Choroid plexus epithelial cell (primary cell): ENCODE measurements at places on chromosomes 7 and 10.

DNA sequence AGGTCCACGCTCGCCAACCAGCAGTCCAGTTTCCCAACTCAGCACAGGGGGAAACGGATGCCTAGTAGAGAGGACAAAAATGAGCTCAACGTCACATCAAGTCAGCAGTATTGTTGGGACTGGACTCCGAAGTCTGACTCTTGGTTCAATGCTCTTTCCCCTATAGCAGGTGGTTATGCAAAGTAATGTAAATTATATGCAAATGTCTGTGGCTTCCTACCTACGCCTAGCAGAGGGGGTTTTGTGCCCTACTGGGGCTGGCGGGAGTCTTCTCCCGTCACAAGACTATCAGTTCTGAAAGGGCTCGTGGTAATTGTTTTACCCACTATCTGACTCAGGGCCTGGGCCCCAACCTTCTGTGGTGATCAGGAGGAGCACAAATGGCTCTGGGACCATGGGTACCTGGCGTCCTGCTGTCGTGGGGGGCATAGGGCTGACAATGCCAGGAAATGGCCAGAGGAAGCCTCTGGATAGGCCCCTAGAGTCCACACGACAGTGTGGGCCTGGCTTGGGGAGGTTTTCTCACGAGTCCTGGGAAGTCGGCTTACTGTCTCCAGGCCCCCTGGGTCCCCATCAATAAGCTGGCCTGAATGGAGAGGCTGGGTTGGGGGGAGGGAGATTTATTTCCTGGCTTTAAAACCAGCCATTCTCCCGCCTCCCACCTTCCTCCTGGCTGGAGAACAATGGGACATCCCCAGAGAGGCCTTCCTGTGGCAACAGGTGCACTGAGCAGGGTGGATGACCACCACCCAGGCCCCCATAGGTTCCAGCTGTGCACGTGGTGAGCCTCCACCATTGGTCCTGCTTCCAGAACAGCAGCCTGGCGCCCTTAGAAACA lies 41.8 kb downstream of the UNC5B start:
- no peak for DNase-seq

GRCh38 chr10:93629647-93630305 lies 17.4 kb downstream of the PDE6C start:
- DNase-seq: peak; percentile 1

DNA sequence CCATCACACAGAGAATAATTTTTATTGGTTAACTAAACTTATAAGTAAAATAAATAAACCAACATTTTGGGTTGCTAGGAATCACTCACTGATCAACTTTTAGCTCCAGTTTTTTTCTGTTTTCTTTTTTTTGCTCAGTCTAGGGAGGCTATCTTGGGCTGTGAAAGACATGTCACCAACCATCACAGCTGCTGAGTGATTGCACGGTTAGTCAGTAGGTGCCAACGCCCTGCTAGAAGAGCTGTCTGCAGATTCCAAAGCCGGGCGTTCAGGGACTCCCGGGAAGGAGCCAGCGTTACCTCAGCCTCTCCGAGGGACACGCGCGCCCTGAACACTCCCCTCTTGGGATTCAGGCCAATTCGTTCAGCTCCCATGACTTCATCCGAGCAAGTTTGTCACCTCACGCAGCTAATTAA lies 604 bp upstream of the STAM start:
- peak; percentile 82 for DNase-seq

GRCh38 chr10:93751832-93752231 lies 5.9 kb upstream of the LGI1 start:
- peak; percentile 58 for DNase-seq

- DNase-seq: peak; percentile 45
Measured at GRCh38 chr10:79007421-79008319, 61.1 kb upstream of the ZMIZ1 start.

DNA sequence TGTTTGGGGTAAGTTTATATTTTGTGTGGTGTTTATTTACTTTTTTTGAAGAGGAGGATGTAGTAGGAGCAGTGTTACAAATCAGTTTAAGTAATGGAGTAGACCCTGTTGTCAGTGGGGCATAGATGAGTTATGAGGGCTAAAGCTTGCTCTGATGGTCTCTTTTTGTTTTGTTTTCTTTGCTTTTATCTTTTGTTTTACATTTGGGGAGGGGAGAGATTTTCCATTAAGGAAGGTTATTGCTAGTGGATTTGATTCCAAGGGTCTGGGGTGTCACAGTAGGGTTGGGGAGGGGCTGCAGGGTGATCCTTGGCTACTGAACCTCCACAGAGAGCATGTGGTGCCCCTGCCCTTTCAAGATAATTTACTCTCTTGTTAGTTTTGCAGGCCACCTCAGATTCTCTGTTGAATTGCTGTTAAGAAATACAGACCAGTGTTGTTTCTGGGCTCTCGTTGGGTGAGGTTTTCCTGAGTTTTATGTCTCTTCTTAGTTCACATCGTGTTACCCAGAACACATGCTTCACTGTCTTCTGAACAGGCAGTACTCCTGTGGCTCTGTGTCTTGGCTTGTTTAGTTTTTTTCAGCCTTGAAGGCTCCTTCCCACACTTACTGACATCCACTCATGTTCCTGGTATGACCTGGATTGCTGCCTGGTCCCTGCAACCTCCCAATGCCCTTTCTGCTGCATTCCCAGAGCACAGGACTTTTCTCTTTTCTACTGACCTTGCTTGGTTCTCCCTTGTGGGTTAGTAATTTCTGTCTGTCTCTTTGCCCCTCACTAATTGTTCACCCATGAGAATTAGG lies 4.2 kb downstream of the KIFBP start:
- DNase-seq: peak; percentile 94

- DNase-seq: no peak
Measured at GRCh38 chr7:14487701-14488395, 414.7 kb downstream of the DGKB start.
